ENCODE measurements at places on chromosomes 7 and 10.

GRCh38 chr7:6409944-6410693 lies 37.6 kb downstream of the DAGLB start:
- no peak for DNase-seq

DNA sequence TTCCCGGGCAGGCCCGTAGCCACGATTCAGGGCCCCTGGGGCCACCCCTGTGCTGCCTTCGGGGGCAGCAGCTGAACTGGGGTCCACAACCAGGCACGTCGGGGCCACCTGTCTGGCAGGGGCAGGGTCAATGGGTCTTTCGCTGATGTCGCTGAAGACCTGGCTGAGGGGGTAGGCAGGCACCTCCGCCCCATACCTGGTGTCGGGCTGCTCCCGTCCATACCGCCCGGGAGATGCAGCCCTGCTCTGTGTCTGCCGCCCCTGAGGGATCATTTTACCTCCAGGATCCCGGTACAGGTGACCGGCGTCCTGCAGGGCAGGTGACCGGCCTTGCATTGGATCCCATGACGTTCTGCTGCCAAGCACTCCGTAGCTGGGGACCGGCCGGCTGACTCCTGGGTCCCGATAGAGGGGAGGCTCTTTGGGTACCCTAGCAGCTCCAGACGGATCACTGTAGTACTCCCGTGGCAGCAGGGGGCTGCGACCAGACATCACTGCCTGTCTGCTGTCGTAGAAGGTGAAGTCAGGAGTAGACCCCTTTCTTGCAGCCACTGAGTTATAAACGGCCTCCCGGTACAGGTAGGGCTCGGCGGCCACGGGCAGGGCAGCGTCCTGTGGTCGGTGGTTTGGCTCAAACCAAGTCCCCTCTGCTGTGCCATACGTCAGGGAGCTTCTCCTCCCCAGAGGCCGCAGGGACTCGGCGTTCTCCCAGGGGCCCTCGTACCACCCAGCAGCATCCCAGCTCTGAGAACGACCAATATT lies 85.2 kb downstream of the ZRANB1 start:
- no peak for DNase-seq

DNA sequence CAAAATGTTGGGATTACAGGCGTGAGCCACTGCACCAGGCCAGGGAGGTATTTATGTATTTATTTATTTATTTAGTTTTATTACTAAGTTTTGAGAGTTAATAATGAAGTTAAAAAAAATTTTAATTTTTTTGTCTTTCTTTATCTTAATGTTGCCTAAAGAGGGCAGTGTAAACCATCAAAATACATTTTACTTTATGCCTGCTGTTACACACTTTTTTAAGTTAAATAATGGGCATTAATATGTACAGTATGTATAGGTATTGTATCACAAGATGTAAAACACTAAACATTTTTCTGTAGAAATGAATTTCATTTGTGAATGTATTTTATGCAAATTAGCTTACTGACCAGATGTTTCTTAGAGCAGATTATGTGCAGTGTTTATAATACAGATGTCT lies 129.4 kb downstream of the AASS start:
- no peak for DNase-seq

- no peak for DNase-seq
Measured at GRCh38 chr7:7433811-7434210, 101.9 kb downstream of the COL28A1 start.

- no peak for DNase-seq
Measured at GRCh38 chr7:114182837-114183236, 231.8 kb upstream of the FOXP2 start.

- no peak for DNase-seq
Measured at GRCh38 chr10:93098816-93099215, 25.1 kb downstream of the CYP26A1 start.

DNA sequence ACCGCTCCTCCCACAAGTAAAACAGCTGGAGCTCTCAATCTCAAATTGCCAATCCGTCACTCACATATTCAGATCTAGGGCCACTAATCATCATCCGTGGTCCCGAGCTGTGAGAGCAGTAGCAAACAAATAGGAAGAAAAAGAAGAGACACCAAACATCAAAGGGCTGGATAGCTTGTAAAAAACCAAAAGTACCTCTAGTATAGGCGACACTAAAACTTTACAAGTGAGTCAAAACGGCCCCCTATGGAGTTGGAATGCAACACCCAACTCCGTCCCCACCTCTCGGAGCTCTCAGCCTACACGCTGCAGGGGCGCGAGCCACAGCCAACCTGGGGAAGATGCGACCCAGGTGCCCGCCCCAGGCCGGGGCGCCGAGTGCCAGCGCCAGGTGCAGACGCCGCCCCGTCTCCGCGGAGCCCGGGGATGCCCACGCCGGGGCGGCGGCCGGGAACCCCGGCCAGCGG lies 581 bp downstream of the FAM3C start:
- peak; percentile 63 for DNase-seq

GRCh38 chr7:102454468-102454867 lies 10.2 kb downstream of the ALKBH4 start:
- DNase-seq, result no peak

DNA sequence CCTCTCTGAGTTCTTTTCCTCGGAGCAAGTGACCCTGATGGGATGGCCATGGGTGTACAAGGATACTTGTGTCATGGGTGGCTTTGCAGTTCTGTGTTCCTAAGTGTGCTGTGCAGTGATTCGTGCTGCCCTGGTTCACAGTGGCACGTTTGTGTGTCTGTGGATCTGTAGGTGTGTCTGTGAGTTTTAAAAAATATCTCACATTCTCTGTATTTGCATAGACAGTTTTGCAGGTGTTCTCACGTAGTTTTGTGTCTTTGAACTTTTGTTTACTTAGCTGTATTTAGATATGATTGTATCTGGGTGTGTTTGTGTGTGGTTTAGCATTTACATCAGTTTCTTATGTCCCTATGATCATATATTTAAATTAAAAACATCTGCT lies 3.7 kb downstream of the ZNF775 start:
- DNase-seq, result no peak

- no peak for DNase-seq
Measured at GRCh38 chr10:132692311-132692710, 93.6 kb downstream of the NKX6-2 start.

DNA sequence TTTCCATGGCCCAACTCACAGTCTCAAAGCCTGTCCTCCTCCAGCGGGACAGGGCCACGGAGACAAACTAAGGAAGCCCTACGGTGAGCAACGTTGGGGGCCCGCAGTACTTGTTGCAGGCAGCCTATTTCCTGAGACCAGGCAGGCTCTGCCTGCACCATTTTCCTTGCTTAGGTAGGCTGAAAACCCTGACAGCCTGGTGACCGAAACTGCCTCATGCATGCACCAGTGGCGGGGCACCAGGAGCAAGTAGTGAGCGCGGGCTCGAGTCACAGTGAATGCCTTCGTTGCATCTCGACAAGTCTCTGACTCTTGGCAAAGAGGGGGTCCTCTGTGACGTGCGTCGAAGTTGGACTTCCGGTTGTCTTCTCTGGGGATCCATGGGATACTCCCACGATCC lies 23.3 kb upstream of the ZNF273 start:
- DNase-seq, result no peak

DNA sequence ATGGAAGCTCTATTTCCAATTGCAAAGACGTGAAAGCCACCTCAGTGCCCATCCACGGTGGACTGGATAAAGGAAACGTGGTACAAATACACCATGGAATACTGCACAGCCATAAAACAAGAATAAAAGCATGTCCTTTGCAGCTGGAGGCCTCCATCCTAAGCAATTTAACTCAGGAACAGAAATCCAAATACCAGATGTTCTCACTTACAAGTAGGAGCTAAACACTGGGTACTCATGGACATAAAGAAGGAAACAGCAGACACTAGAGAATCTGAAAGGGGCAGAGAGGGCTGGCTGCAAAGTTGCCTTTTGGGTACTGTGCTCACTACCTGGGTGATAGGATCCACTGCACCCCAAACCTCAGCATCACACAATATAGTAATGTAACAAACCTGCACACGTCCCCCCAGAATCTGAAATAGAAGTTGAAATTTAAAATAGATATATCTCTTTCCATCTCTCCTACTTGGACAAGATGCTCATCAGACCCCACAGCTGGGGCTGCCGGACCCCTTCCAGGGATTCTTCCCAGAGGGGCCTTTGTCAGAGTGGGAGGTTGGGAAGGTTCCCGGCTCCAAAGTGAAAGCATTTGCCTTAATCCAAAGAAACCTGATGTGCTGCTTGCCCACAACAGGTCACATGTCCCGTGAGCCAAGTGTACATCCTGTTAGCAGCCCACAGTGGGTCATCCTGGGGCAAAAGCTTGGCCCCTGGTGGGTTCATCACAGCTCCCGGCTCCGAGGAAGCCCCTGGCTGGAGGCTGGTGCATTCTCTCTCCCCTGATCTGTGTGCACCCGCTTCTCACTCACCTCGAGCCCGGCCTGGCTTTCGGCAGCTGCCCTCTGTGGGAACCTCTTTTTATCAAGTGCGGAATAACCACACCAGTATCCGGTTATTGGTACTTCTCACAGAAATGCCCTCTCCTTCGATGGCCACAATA lies 172.3 kb upstream of the PPP2R2D start:
- no peak for DNase-seq

DNA sequence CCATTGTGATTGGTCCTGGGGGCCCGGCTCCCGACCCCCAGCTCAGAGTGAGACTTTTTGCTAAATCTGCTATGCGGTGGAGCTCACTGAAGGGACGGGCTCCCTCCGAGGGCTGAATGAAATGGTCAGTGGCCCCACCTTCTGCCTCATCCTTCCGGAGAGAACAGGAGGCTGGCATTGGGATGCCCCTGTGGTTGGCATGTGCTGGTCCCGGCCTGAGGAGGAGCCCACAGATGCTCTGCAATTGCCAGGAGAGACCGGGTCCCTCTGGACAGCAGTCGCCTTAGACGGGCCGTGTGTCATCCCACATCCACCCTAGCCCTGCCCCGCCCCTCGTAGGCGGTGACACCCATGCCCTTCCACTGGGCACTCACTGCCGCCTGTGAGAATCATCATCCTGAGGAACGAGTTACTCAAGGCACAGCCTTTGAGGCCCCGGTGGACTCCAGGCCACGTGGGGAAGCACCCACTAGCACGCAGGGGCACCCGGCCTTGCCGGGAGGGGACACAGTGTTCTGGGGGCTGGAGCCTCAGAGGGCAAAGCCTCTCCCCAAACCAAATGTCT lies 21.2 kb upstream of the DPYSL4 start:
- no peak for DNase-seq

- DNase-seq, result no peak
Measured at GRCh38 chr10:97047083-97047736, 138.5 kb downstream of the SLIT1 start.

GRCh38 chr7:158911145-158911544 lies 54.8 kb downstream of the DYNC2I1 start:
- DNase-seq, result no peak

DNA sequence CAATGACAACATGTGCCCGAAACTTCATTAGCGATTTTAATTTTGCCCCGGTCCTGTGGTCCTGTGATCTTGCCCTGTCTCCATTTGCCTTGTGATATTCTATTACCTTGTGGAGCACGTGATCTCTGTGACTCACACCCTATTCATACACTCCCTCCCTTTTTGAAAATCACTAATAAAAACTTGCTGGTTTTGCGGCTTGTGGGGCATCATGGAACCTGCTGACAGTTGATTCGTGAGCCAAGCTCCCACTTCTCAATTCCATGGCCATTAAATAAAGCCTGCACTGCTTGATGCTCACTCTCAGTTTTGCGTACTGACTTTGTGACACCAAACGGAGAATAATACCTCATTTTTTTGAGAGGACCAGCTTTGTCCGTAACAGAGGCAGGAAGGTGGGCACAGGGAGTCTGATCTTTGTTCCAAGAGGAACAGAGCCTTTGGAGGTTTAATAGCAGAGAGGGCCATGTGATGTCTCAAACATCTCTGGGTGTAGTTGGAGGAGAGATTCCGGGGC lies 3.8 kb upstream of the ADAMTS14 start:
- DNase-seq, result no peak

GRCh38 chr7:114554781-114555537 lies 140.3 kb downstream of the FOXP2 start:
- DNase-seq, result no peak

DNA sequence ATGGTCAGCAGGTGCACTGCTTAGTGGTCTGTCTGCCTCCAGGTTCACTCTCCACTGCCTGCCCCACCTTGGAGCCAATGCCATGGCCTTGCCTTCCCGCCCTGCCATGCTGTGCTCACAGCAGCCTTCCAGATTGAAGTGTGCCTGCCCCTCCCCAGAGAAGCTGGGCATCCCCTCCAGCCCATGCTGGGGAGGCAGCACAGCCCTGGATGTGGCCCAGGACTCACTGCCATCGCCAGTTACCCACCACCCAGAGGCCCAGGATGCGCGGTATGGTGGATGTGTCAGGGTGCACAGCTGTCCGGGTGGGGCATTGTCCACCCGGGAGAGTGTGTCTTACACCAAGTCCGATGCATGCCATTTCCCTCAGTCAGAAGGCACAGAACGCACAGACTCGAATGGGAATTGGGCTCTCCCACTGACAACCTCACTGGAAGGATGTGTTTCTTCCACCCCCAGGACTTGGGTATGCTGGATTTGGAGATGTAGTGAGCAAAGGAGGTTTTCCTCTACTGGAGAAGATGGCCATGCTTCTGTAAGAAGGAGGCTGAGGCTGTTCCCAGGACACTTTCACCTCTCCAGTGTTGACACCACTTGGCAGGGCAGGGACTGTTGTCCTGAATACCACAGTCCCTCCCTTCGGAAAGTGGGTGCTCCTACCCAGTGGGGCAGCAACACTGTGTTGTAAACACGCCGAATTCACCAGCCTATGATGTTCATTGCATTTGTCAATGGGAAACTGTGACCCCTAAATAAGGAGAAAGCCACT lies 122.0 kb downstream of the ADARB2 start:
- no peak for DNase-seq

GRCh38 chr10:126387931-126388911 lies at the start of gene ADAM12:
TSS of gene ADAM12 (minus strand) at chr10:126388477. CDS start at chr10:126388145, 332 bp downstream.
- DNase-seq, result no peak

- DNase-seq, result no peak
Measured at GRCh38 chr7:43850348-43851116, 18.8 kb downstream of the MRPS24 start.

DNA sequence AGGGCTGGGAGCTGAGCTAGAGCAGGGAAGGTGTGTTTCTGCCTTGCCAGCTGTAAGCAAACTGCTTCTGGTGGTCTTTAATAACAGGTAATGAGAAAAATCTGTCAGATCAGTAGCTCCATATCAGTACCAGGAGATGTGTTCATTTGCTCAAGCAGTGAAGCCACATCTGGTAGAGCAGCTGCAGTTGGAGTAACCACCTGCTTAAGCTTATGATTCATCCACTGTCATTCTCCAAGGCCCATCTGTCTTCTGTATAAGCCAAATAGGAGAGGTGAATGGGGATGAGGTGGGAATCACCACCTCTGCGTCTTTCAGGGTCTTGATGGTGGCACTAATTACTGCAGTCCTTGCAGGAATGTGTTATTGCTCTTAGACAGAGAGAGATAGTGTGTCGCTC lies 18.4 kb upstream of the COBL start:
- no peak for DNase-seq

DNA sequence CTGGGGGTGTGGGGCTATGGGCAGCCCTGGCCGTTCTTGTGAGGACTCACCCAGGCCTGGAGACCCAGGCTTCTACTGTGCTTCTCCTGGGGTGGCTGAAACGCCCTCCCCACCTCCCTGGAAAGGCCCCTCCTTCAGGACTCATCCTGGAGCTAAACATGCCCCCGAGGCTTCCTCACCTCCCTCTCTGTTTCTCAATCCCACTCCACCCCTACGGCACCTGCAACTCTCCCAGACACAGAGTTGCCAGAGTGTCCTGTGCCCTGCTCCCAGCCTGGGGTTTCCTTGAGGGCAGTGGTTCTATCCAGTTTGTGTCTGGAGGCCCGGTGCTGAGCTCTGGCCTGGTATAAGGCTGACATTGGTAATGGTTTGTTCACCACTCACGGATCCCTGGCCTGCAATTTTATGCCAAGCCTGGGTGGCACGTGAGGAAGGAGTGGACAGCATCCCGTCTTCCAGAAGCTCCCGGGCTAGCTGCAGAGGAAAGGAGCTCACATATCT lies 68.0 kb downstream of the GRID1 start:
- DNase-seq, result no peak

- no peak for DNase-seq
Measured at GRCh38 chr10:44390585-44391072, 5.7 kb upstream of the CXCL12 start.

Measured in activated CD4-positive, CD25-positive, alpha-beta regulatory T cell treated with anti-CD3 and anti-CD28 coated beads, Interleukin-2, amount 50 U/mL, for 72 hours (primary cell).